Mesothelial cell of epicardium (in vitro differentiated cells): ENCODE measurements at places on chromosomes 16 and 17.

DNA sequence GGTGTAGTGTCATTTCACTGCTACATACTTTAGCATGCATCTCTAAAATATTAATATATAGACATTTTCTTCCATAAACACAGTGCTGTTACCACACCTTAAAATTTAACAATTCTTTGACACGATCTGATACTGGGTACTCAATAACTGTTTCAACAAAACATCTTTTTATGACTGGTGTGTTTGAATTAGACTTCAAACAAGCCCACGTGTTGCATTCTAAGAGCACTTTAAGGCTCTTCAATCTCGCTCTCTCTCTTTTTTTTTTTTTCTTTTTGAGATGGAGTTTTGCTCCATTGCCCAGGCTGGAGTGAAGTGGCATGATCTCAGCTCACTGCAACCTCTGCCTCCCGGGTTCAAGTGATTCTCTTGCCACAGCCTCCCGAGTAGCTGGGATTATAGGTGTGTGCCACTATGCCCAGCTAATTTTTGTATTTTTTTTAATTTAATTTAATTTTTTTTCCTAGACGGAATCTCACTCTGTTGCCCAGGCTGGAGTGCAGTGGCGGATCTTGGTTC is 15.8 kb upstream of the SLC46A1 start:
- H3K36me3 ChIP-seq = no peaks in the 10 kb centered on the region
- H3K27ac ChIP-seq = no peak overlapping the region
- H3K27me3 ChIP-seq = peaks cover 5% of the 10 kb centered on the region
- no peak for DNase-seq
- no peak overlapping the region for H3K4me3 ChIP-seq
- no peaks in the 10 kb centered on the region for H3K4me1 ChIP-seq

GRCh38 chr17:78255029-78255656 is 23.7 kb downstream of the TMEM235 start:
- peak overlapping the region; percentile 30 for H3K4me3 ChIP-seq
- no peaks in the 10 kb centered on the region for H3K36me3 ChIP-seq
- peaks cover 62% of the 10 kb centered on the region for H3K4me1 ChIP-seq
- peak overlapping the region; percentile 92 for H3K27ac ChIP-seq
- H3K27me3 ChIP-seq = no peaks in the 10 kb centered on the region

GRCh38 chr16:13046061-13046821 is 144.8 kb downstream of the SHISA9 start:
- H3K4me1 ChIP-seq = no peaks in the 10 kb centered on the region
- no peak overlapping the region for H3K4me3 ChIP-seq
- peaks cover 3% of the 10 kb centered on the region for H3K27me3 ChIP-seq
- no peaks in the 10 kb centered on the region for H3K36me3 ChIP-seq

DNA sequence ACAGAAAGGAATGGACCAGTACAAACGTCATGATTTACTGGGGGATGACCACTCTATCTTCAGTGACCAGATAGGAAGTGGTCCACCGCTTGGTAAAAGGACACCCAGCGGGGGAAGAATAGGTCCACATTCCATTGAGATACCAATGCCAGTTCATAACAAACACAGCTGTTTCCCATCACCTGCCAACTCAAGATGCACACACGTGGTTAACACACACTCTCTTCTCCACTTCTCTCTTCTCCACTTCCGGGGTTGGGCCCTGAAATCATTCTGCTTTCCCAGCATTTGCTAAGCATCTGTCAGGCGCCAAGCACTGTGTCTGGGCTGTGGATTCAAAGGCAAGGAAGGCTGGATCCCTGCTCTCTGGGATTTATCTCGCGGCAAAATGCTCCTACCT is 175.5 kb downstream of the SLC39A11 start:
- H3K27me3 ChIP-seq = no peaks in the 10 kb centered on the region
- H3K27ac ChIP-seq = no peak overlapping the region
- no peak overlapping the region for H3K4me3 ChIP-seq

DNA sequence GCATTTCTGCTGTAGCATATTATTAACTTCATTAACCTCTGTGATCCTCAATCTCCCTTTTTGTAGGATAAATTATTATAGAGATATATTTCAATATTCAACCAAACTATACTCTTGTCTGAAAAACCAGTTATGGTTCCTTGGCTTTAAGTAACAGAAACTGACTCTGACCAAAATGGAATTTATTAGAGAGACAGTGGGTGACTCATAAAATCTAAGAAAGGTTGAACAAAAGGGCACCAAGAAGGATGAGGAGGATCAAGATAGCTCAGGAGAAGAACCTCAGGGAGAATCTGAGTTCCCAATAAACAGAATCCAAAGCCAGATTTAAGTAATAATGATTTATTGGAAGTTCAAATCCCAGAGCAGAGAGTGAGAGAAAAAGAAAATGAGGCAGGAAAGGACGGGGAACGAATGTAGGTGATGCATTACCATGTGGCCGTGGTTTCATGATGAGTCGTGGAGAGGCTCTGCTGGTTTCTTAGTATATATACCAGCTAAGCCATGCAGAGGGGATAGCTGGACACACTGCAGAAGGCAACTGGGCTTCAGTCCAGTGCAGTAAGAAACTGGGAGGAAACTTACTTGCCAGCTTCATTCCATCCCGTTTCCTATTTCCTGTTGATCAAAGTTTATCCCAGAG is 151.5 kb upstream of the GOT2 start:
- DNase-seq = no peak
- no peak overlapping the region for H3K4me3 ChIP-seq
- peaks cover 14% of the 10 kb centered on the region for H3K27me3 ChIP-seq
- no peaks in the 10 kb centered on the region for H3K36me3 ChIP-seq

DNA sequence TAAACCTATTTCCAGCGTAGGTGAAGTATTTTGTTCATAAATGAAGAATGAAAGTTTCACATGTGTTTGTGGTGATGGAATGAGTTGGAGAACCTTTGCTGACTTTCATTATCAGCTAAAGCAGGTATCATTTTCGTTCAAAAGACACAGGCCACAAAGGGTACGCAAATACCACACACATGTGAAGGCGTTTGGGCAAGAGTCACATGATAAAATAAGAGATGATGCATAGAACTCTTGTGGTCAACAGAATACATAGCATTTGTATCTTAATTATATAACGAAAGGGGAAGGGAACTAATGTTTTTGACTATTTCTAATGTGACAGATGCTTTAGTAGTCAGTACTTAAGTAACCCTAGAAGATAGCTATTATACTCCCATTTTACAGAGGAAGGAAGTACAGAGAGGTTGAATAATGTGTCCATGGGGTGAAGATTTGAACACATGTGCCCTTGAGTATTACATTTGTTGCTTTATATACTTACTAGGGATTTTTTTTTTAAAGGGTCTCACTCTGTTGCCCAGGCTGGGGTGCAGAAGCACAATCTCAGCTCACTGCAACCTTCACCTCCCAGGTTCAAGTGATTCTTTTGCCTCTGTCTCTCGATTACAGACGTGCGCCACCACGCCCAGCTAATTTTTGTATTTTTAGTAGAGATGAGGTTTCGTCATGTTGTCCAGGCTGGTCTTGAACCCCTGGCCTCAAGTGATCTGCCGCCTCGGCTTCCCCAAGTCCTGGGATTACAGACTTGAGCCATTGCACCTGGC is 4.8 kb downstream of the RPA1 start:
- H3K27ac ChIP-seq = no peak overlapping the region
- peaks cover 12% of the 10 kb centered on the region for H3K4me1 ChIP-seq
- no peaks in the 10 kb centered on the region for H3K27me3 ChIP-seq
- no peak overlapping the region for H3K4me3 ChIP-seq

GRCh38 chr17:67312265-67312664 is 54.1 kb downstream of the PSMD12 start:
- H3K4me1 ChIP-seq = no peaks in the 10 kb centered on the region
- H3K27ac ChIP-seq = no peak overlapping the region
- no peaks in the 10 kb centered on the region for H3K27me3 ChIP-seq

DNA sequence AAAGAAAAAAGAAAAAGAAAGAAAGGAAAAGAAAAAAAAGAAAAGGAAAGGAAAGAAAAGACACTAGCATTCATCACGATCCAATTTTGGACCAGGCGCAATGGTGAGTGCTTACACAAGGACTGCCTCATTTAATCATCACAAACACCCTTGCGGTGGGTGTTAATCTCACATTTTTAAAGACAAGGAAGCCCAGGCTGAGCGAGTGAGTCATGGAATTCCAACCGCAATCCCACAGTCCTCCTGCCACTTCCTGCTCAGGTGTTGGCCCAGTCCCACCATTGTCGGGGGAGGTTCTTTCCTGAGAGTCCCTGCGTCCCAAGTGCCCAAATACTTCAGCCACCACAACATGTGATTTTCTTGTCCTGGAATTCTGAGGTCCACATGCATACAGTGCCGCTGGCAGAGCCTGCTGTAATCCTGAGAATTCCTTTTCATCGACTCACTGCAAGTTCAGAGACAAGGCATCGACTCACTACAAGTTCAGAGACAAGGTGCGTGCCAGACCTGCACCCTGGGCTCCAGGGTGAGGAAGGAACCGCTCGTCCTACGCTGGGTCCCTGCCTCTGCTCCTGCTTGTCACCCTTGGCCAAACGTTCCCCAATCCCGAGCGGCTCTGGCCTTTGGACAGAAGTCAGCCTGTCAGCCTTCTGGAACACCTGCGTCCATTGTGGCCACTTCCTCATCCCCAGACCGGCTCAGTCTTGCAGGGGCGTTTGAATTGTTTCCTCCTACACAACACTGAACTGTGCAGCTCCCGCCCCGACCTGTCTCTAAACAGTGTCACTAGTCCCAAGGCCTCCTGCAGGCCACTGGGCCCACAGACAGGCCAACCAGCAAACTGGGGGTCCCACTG is 5.8 kb downstream of the ZG16B start:
- peaks cover 12% of the 10 kb centered on the region for H3K4me1 ChIP-seq
- H3K36me3 ChIP-seq = no peaks in the 10 kb centered on the region
- peak overlapping the region; percentile 44 for H3K27ac ChIP-seq
- no peak for DNase-seq
- H3K4me3 ChIP-seq = no peak overlapping the region

- DNase-seq = no peak
- no peak overlapping the region for H3K27ac ChIP-seq
- H3K27me3 ChIP-seq = peaks cover 61% of the 10 kb centered on the region
- no peaks in the 10 kb centered on the region for H3K36me3 ChIP-seq
- no peak overlapping the region for H3K4me3 ChIP-seq
- no peaks in the 10 kb centered on the region for H3K4me1 ChIP-seq
Observed at GRCh38 chr17:8005967-8006730, 3.7 kb downstream of the GUCY2D start.

- peak overlapping the region; percentile 60 for H3K27ac ChIP-seq
- peaks cover 11% of the 10 kb centered on the region for H3K4me1 ChIP-seq
Observed at GRCh38 chr17:67289181-67289876, 44.3 kb upstream of the HELZ start.

GRCh38 chr16:47018223-47018891 is 44.9 kb upstream of the DNAJA2 start:
- no peak overlapping the region for H3K4me3 ChIP-seq
- no peaks in the 10 kb centered on the region for H3K27me3 ChIP-seq

- no peak for DNase-seq
- peaks cover 26% of the 10 kb centered on the region for H3K4me1 ChIP-seq
- H3K36me3 ChIP-seq = peaks cover 14% of the 10 kb centered on the region
- H3K27ac ChIP-seq = no peak overlapping the region
- no peak overlapping the region for H3K4me3 ChIP-seq
- H3K27me3 ChIP-seq = no peaks in the 10 kb centered on the region
Observed at GRCh38 chr16:53745753-53746266, 41.9 kb downstream of the FTO start.

- H3K36me3 ChIP-seq = no peaks in the 10 kb centered on the region
- H3K27ac ChIP-seq = no peak overlapping the region
- DNase-seq = no peak
- H3K4me3 ChIP-seq = no peak overlapping the region
- H3K27me3 ChIP-seq = peaks cover 64% of the 10 kb centered on the region
Observed at GRCh38 chr17:36650096-36650775, 48.9 kb downstream of the MRM1 start.

DNA sequence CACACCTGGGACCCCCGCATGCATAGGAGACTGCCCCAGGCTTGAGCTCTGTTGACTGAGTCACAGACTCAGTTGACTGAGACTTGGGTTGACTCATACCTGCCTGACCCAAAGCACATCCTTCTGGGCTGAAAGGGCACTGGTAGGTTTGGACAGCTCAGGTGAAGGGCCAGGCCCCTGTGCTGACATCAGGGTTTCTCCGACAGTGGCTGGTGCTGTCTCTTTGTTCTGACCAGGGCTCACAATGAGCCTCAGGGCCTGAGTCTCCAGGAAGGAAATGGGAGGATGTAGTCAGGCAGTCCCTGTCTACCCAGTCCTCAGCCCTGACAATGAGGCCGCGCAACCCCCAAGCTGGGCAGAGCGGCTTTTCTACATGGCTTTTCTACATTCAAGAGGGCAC is 6.5 kb downstream of the SPNS2 start:
- no peak for DNase-seq
- H3K36me3 ChIP-seq = no peaks in the 10 kb centered on the region
- H3K27ac ChIP-seq = no peak overlapping the region
- peaks cover 18% of the 10 kb centered on the region for H3K27me3 ChIP-seq

- peaks cover under 1% of the 10 kb centered on the region for H3K4me1 ChIP-seq
- H3K36me3 ChIP-seq = no peaks in the 10 kb centered on the region
- H3K27me3 ChIP-seq = no peaks in the 10 kb centered on the region
- no peak overlapping the region for H3K27ac ChIP-seq
- H3K4me3 ChIP-seq = no peak overlapping the region
Observed at GRCh38 chr16:28283798-28284577, 8.3 kb upstream of the SBK1 start.
